Inflammatory macrophage treated with lipopolysaccharide for 1 hour (primary cell): ENCODE measurements at places on chromosomes 7 and 10.

DNA sequence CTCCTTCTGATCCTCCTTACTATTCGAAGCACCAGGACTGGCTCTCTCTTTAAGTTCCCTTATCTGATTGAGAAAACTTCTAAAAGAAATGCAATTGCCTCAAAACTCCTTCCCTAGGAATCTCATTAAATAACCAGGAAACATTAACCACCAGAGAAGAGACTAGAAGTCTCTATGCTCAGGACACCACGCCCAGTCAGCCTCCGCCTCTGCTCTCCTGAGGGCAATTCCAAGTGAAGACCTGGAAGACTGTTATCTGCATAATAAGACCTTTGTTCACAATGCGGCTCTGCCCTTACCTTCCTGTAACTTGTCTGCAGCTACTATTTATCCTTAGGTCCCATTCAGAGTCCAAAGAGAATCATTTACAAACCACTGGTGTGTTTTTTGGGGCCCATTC, 78.8 kb downstream of the ELMO1 start:
- no peak for DNase-seq

- no peak for DNase-seq
Measured at GRCh38 chr10:92177546-92177945, 113.3 kb downstream of the CPEB3 start.

DNA sequence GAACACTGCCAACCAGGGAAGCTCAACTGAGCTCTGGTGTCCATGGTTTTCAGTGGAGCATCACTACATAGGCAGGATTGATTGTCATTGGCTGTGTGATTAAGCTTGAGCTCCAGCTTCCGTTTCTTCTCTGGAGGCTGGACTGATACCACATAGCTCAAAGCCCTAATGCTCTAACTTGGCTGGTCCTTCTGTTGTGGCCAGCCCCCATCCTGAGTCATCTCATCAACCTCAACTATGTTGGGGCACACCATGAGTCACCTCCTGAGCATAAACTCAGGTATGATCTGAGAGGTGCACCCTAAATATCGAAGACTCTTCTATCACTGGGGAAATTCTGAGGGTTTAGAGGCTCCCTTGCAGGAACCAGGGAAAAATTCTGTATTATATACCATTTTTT, 114.5 kb upstream of the INHBA start:
- DNase-seq = peak; percentile 12

- DNase-seq = no peak
Measured at GRCh38 chr7:86863452-86863851, 196.0 kb downstream of the ELAPOR2 start.

DNA sequence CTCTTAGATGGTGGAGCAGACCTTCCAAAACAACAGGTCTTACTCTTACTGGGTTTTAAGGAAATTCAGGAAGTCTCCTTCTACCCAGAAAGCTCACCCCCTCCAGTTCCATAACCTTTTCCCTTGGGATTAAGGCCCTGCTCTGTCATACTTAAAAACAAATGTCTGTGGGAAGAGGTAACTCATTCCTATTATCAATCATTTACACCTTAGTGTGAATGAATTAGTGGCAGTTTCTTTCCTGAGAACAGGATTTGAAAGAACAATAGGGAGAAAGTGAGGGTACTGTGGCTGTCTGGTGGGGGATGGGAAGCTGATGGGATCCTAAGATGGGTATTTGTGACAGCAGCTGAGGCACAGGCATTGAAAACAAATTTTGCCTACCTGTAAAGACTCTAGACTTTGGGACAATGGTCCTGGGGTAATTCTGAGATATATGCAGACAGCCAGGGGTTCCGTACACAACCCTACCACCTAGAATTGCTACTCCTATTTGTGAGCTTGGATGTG, 22.2 kb upstream of the PDLIM1 start:
- DNase-seq = no peak

DNA sequence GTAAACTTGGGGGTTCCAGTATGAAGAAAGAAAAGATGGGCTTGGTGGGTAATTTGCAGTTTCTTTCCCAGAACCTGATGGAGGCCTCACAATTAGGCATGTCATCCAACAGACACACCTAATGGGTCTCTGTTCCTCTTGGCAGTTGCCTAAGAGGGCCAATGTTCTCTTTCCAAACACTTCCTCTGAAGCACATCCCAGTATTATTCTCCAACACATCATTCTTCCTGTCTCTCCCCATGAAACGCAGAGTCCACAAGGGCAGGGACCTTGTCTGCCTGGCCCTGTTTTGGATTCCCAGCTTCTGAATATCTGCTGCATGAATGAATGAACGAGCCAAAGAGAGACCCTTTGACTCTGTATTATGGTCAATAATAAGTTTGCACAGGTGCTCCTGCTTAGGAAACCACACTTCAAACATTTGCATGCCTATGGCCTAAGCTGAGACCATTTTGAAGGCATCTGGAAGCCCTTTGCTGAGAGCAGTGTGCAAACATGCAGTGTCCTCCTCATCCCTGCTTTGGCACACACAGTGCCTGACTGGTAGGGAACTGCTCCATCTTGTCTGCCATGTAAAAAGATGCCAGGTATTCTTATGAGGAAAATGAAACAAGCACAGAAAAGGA, 100.9 kb upstream of the CHST15 start:
- no peak for DNase-seq

- DNase-seq = no peak
Measured at GRCh38 chr7:2665359-2665791, 22.6 kb upstream of the AMZ1 start.

DNA sequence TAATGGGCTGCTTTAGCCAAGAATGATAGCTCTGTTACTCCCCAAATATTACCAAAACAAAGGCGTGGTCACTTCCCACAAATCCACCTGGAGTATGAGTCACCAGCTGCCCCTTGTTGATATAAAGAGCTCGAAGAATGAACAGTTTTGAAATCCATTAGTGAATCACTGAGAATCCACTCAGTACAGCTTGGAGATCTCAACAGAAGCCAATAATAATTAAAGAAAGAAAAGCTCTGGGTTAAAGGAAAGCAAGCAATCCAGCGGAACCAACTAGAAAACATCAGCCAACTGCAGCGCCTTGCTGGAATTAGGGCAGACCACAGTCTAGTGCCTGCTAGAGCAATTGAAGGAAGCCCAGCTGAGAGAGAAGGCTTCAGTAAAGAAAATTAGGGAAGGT, 576.0 kb upstream of the C7orf33 start:
- no peak for DNase-seq

DNA sequence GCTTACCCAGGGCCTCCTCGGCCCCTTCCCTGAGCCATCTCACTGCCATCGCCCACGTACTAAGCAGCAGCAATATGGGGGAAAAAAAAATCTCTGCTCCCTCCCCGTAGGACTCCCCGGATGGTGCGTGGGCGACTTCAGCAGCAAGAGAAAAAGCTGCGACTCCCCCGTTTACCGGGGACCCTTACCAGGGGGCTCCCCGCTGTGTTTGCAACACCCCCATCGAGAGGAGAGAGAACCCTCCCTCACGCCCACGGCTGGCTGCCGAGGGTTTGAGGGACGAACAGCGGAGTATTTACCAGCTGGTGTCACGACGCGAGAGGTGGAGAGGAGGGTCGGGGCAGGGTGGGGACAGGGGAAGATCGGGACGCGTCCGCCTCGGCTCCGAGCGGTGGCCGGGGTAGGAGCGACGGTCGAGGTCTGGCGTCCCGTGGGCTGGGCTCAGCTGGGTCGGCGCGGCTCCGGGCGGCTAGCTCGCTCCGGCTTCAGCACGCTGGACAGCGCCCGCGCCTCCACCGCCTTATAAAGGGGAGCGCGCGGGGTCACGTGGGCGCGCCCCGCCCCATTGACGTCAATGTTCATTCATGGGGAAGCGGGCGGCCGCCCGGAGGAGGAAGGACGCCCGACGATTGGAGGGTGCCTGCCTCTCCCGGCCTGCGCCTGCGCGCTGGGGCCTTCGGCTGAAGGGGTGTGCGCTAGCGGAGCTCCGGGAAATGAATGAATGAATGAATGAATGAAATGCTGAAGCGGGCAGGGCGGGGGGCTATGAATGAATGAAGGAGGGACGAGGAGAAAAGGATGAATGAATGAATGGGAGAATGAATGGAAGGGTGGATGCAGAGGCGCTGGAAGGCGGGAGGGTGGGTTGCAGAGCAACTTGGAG, at the start of gene VGF:
Gene VGF, minus strand, starts transcription at position 495 of the 883 bp plus-strand sequence. CDS start 726 bp downstream, outside the sequence.
- peak; percentile 92 for DNase-seq

DNA sequence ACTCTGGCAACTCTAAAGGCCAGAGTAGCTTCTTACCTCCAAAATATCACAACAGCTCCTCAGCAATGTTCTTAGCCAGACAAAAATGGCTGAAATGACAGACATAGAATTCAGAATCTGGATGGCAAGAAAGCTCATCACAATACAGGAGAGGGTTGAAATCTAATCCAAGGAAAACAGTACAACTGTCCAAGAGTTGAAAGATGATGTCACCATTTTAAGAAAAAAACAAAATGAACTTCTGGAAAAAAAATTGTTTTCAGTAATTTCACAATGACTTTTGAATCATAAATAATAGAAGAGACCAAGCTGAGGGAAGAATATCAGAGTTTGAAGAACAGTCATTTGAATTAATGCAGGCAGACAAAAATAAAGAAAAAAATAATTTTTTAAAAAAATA, 479.5 kb downstream of the ZWINT start:
- DNase-seq = no peak

DNA sequence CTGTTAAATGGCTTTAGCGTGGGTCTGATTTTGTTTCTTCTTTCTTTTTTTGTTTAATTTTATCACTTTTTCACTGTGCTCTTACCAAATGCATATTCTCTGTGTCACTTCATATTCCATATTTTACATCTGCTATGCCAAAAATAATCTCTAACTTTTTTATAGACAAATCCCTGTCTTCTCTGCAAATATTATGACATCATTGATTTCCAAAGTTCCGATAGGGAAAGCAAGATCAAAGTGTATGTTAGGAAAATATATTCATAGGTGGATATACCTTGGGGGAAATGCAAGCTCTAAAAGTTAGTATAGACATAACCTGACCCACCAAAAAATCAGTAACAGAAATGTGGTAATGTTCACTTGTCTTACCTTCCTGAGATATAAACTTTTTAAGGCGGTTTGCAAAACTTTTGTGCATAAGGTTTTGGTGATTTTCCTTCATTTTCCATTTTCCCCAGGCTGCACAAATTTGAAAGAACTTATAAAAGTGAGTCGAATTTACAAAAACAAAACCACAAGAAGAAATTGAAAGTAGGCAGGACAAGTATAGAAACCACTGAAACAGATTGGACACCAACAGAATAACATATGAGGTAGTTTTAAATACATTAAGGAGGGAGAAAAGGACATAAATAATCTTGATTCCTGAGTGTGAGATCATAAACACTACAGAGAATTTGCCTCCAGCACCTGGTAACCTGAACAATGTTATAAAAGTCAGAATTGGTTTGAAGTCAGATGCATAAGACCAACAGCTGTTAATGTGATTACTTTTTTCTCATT, 63.1 kb upstream of the TFEC start:
- DNase-seq = no peak

DNA sequence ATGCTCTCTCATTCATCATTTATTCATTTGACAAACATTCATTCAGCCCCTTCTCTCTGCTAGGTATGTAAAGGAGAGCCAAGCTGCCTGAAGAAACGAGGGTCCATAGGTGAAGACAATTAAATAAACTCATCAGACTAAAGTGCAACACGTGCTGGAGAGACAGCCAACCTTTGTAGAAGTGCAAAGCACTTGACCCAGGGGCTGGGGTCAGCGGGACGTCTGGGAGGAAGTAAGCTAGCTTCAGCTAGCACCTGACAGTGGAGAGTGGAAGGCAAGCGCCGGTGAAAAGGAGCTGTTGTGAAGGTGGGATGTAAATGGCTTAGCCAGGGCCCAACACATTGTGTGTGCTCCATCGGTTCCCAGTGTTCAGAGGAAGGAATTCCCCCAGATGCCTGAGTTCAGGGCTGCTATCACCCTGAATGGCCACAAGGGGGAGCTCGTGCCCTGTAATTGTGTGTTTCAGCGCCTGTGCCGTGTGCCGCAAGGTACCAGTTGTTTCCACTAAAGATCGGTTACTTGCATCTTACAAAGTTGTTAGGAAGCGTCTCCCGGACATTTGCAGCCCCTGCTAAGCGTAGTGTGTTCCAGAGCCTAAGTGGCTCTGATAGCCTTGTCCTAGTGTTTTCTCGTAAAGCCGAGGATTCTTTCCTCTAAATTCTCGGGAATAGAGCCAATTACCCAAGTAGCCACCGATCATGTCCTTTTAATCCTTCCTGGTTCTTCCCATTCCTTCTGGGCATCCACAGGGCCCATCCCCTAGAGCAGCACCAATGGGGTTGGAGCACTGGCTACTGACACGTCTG, 30.6 kb downstream of the TLX1 start:
- DNase-seq = peak; percentile 90

GRCh38 chr10:21791276-21791675, 212.3 kb downstream of the DNAJC1 start:
- DNase-seq = no peak

GRCh38 chr10:14761372-14761771, 13.3 kb downstream of the FAM107B start:
- DNase-seq = peak; percentile 38

DNA sequence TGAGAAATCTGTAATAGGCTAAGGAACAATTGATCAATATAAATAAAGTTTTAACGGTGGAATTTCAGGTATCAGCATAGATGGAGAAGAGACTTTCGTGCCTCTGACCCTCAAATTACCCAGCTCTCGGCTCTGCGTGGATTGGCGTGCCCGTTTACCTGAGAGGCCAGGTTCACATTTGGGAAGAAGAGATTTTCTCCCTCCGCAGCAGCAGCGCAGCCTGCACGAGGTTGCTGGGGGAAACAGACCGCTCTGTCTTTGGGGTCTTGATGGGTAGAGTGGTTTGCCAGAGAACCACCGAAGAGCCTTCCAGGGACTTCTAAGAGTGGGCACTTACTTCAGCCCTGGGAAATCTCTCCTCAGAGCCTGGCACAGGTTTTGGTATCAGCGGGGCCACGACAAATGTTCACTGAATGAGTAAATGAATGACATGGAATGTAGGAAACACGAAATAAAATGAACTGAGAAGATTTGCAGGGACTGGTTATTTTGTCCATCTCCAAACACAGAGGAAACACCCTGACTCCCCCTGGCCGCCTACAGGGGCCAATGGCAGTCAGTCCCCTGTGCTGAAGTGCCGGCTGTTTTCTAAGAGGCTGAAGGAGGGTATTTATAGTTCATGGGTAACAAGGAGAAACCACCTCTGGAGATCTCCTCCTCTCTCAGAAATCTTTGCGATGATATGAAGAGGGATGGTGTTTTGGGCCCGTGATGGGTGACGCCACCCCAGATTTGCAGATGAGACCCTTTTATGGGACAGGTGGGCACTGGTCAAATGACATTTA, 338.5 kb downstream of the ADARB2 start:
- DNase-seq = no peak

GRCh38 chr7:100156331-100157068, 2.0 kb downstream of the TRAPPC14 start:
- peak; percentile 38 for DNase-seq

GRCh38 chr7:42070068-42070467, 166.9 kb downstream of the GLI3 start:
- no peak for DNase-seq

DNA sequence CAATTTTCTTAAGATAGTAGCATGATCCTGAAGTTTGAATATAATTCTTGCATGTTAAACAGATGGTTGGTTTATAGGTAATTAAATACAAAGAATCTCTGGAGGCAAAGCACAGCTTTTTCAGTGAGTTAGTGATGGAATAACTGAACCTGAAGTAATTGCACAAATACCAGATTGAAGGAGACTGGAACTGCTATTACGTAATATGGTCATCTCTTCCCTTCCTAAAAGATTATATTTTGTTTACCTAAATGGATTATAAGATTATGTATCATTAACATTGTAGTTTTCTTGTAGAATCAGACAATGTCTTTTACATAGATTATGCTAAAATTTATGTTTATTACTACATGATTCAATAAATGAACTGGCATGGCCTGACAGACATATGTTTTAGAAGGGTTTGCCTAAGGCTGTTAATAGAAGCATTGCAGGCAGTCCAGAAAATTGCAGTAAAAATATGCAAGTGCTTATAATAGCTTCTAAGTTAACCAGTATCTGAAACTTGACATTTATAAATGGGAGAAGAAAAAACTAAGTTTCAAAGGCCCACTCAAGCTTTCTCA, 35.8 kb upstream of the GPR37 start:
- no peak for DNase-seq
